Smooth muscle cell of the pulmonary artery (primary cell): ENCODE measurements at places on chromosomes 11 and 22. TPM values are rescaled to one million over a fixed set of nuclear protein-coding genes. Genes with fewer than 3 reads are reported as not detected.

Gene CHCHD10
- total RNA-seq, result 8.6 and 10.8 TPM in 2 replicates

Gene SRRD
- 13.6 and 17.7 TPM in 2 replicates for total RNA-seq

Gene TNRC6B
- total RNA-seq, result 17.9 and 21.8 TPM in 2 replicates

Gene MUC5B
- total RNA-seq, result not detected in 2 replicates

Gene TREH
- not detected in 2 replicates for total RNA-seq

Gene RBMXL2
- total RNA-seq, result not detected in 2 replicates

Gene PANX3
- total RNA-seq, result not detected in 2 replicates

Gene CSF2RB
- total RNA-seq, result 0.46 and 0.52 TPM in 2 replicates

Gene CCDC81
- 2.8 and 4.2 TPM in 2 replicates for total RNA-seq

Gene OR5A1
- not detected in 2 replicates for total RNA-seq

Gene GNAZ
- 1.5 and 3.1 TPM in 2 replicates for total RNA-seq
